ENCODE measurements at places on chromosomes 12 and 14.

- no peak for DNase-seq
Measured at GRCh38 chr14:95056476-95056875, 100.9 kb downstream of the DICER1 start.

DNA sequence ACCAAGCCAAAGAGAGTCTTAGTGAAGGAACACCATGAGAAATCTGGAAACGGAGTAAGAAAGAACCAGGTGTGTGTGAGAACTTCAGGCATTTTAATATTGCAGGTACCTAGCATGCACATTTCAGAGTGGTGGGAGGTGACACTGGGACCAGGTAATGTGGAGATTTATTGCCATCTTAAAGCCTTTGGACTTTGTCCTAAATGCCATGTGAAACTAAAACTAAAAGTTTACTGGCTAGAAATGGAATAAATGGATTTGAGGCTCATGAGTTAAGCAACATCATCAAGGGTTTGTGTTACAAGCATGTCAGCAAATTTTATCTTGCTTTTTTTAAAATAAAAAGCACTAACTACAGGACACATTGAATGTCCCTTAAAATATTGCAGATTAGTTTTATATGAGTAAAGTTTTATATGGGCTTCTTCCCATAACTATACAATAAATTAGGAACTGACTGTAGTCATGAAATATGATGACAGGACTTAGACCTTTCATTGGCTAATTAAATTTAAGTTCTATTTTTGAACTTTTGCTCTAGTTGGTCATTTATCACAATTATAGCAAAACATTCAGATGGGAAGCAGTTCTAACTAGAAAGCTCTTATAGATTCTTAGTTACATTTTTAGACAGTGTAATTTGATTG is 721.1 kb upstream of the NOVA1 start:
- DNase-seq: no peak

DNA sequence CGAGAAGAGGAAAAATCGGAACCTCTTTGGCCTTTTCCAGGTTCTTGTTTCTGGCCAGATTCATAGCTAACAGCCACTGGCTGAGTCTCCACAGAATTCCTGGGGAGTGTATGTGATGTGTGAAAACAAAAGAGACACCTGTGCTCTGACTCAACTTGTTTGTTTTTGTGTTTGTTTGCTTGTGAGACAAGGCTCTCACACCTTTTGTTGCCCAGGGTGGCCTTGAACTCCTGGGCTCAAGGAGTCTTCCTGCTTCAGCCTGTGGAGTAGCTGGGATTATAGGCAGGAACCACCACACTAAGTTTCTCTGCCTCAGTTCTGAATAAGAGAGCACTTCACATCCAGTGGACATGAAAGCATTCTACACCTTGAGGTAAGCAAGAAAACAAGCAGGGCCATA is 22.7 kb downstream of the MFAP5 start:
- no peak for DNase-seq

DNA sequence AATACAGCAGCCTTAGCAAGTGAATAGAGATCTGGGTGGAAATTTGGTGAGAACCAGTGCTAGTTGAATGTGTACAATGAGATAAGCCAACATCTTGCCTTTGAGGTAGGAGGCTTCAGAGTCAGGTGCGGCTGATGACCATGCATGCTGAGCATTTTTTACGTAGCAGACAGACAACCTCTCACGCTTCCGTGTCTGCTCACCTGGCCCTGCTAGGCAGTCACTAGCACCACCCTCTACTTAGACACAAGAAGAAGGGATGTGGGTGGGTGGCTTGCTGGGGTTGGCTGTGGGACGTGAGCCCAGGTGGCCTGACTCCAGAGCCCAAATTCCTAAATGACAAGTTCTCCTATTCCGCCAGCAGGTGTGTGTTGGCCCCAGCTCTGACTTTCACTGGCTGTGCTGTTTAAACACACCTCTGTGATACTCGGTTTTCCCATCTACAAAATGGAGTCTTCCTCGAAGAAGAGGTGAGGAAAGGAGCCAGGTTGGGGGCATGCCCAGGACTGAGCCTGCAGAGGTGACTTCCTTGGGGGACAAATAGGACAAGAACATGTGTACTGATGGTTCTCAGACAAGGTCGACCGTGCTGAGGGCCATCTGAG is 57.8 kb upstream of the BCL11B start:
- DNase-seq: no peak

- DNase-seq: no peak
Measured at GRCh38 chr12:120242275-120242799, 23.2 kb downstream of the PXN start.

DNA sequence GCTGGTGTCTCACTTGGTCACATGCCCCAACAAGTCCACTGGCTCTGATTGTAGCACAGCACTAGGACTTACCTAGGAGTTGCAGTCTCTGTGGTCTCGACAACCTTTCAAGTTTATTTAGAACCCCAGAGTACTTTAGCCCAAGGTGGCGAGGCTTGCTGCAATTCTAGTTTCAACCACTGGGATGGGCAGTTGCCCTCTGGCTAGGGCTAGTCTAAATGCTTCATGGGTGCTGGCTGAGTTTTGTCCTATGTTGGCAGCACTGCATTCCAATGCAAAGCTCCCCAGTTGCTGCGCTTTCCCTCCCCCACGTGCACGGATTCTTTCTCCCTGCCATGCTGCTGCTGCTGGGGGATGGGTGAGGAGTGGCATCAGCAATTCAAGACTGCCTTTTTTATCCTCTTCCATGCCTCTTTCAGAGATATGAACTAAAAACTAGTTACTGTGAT is 207.9 kb downstream of the SYNE2 start:
- DNase-seq: peak; percentile 3

- no peak for DNase-seq
Measured at GRCh38 chr14:50943261-50943942, 881 bp downstream of the PYGL start.

DNA sequence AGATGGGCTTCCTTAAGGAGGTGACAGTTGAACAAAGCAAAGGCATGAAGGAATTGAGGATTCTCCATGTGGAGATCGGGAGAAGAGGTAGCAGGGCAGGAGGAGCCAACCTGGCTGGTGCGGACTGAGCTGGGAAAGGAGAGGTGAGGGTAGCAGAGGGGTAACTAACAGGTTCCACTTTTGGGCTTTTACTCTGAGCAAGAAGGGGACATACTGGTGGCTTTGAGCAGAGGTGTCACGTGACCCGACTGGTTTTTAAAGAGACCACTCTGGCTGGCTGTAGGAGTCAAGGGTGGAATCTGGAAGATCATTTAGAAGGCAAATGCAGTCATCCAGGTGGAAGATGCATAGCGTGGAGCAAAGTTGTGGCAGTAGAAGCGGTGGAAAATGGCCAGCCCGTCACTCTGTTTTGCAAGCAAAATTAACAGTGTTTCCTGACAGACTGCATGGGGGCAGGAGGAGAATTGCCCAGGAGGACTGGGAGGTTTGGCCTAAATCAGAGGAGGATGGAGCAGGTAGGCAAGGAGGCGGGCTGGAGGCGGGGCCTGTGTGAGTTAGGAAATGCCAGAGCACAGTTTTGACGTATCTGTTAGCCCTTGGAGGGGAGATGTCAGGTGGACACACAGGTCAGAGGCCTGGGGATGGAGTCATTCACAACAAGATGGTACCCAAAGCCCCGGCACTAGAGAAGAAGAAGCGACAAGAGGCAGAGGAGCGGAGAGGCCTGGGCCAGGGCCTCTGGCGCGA is 156.3 kb upstream of the FKBP4 start:
- DNase-seq: no peak

DNA sequence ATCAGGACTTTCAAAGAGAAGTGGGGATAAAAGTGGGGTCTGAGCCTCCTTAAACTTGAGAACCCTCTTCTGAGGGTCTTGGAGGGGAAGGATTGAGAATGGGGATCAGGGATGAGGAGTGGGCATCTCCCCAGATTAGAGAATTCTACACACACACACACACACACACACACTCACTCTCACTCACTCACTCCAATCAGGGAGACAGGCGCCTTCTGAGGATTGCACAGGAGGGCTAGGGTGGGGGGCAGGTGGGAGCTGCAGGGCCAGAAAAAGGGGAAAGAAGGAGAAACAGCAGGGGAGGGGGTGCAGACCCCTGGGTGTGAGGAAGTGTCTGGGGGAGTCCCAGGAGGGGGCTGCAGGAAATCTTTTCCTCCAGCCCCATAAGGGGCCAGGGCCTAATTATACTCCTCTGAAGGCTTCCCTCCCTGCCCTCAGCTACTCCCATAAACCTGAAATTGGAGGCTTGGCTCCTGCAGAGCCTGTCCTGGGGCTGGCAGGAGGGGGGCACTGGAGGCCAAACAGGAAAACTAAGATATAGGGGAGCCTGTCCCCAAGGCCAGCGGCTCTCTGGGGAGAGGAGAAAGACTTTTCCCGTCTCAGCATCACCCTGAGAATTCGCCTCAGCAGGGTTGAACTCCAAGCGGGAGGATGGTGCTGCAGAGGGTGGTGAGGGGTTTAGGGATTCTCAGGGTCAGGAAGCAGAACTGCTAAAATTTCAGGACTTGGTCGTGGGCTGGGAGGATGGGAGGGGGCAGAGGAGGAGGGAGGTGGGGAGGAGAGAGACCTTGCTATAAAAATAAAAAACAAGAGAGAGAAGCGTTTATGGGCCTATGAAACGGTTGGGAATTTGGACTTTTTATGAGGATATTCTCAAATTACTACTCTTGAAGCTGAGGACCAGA is 1.6 kb downstream of the HOXC9 start:
- DNase-seq: no peak

DNA sequence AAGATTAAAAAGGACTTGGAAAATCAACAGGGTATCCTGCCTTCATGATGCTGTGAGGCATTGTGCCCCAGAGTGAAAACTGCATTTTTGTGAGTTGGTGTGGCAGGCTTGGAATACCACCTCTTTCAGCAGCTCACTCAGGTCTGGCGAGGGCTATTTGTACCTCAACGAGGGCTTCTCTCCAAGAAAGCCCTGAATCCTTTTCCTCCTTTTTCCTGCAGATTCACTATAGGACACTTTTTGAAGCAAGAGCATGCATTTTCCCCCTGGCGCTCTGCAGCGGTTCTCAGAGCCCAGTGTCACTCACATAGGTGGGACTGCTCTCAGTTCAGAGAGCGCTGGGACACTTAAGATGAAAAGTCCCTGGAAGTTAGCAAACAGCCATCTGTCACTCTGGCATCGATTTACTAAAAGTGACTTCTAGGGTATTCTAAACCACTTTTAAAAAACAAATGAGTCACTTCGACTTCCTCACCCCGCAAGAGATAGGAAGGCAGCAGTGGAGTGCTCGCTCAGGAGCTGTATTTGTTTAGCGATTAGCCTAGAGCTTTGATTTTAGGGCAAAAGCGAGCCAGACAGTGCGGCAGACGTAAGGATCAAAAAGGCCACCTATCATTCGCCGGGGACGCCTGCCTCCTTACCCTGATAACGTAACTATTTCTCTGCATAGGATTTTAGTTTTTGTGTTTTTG is 782 bp upstream of the LGR5 start:
- DNase-seq: no peak

DNA sequence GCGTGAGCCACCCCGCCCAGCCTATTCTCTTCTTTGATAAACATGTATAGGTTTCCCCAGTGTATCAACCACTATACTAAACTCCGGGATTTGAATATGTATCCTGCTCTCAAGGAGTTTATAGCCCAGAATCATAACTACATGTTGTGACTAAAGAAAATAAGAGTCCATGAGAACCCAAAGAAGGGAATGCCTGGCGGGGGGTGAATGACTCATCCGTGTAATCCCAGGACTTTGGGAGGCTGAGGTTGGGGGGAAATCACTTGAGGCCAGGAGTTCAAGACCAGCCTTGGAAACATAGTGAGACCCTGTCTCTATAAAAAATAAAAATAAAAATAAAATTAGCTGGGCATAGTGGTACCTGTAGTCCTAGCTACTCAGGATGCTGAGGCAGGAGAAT is 57.2 kb downstream of the SIX6 start:
- DNase-seq: no peak

- no peak for DNase-seq
Measured at GRCh38 chr12:121085069-121085468, 46.0 kb upstream of the OASL start.

GRCh38 chr14:77752799-77753516 is 8.0 kb downstream of the SNW1 start:
- no peak for DNase-seq

- DNase-seq: no peak
Measured at GRCh38 chr14:77151918-77152588, 10.5 kb upstream of the ZDHHC22 start.

DNA sequence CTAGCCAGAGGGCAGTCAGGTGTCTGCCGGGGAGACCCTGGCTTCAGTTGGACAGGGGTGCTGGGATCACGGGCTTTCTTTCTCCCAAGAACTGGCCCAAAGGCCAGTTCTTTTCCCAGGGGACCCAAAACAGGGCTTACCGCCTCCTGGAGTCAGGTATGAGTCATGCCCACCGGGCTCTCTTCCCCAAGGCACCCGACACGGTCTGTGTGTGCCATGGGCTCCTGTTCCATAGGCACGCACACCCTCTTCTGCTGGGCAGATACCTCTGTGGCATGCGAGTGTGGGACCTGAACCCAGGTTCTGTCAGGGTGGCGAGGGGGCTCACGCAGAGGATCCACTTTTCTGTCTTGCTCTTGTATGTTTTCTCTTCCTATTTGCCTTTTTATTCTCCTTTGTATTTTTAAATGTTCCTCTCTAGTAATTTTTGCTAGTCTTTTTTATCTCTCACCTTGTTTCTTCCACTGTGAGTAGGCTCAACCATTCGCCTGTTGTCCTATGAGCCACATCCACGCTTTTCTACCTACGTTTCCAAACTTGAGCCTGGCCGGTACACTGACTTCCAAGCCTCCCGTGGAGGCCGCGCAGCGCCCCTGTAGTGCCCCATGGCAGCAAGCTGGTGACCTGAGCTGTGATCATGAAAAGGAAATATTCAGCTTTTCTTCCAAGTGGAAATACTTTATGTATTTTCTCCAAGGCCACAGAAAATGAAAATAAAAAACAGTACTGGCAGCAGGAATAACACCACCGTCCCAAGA is 362.2 kb downstream of the CACNA1C start:
- no peak for DNase-seq

GRCh38 chr12:87152841-87153528 is 876.2 kb downstream of the C12orf50 start:
- no peak for DNase-seq

DNA sequence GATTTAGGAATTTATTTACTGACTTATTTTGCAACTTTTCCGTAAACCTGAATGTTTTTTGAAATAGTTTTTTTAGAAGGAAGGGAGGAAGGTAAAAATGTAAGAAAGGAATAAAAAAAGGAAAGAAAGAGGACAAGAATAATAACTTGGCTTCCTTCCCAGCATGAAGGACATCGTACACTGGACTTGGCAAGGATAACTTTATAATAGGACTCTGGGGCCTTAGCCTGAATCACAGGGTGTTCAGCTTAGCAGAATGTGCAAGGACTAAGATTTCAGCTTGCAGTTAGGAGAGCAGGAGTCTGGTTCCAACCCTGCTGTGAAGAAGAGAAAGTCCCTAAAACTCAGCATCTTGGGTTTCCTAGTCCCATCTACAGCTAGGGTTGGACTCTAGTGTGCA is 1053.3 kb downstream of the VRK1 start:
- no peak for DNase-seq

GRCh38 chr12:77522247-77522646 is 308.4 kb upstream of the NAV3 start:
- DNase-seq: no peak

Measured in stimulated activated CD4-positive, alpha-beta T cell treated with anti-CD3 and anti-CD28 coated beads, Interleukin-4, amount 100 ng/mL, for 48 hours (primary cell).